Esophagus mucosa (tissue), 1 donor: ENCODE measurements at places on chromosomes 3 and 15. TPM values are rescaled to one million over a fixed set of nuclear protein-coding genes. Genes with fewer than 3 reads are reported as not detected.

Gene ZNF280D
- total RNA-seq = 14.6 TPM

Gene CNTN3
- 0.04 TPM for total RNA-seq

Gene OXTR
- total RNA-seq = 0.16 TPM

Gene CPNE9
- total RNA-seq = not detected

Gene ROBO1
- total RNA-seq = 52.4 TPM

Gene PDZRN3
- total RNA-seq = 18.2 TPM

Gene MST1
- 7.6 TPM for total RNA-seq

Gene LMCD1
- 13.0 TPM for total RNA-seq

Gene TCF12
- total RNA-seq = 47.9 TPM

Gene CCDC80
- 13.2 TPM for total RNA-seq

Gene CPN2
- not detected for total RNA-seq

Gene SAMD7
- not detected for total RNA-seq

Gene RLBP1
- not detected for total RNA-seq

Gene SNTN
- total RNA-seq = not detected

Gene SCG5
- 0.80 TPM for total RNA-seq

Gene OR4F15
- not detected for total RNA-seq

Gene DAZL
- total RNA-seq = not detected

Gene SNRPA1
- 44.5 TPM for total RNA-seq

Gene GJD2
- not detected for total RNA-seq

Gene PLA2G4D
- 1.5 TPM for total RNA-seq

Gene CPA3
- total RNA-seq = 2.2 TPM

Gene MRPS22
- 51.1 TPM for total RNA-seq

Gene ITPKA
- total RNA-seq = 0.16 TPM

Gene ACP3
- total RNA-seq = 57.5 TPM

Gene IL17RB
- 0.20 TPM for total RNA-seq

Gene CDAN1
- total RNA-seq = 7.3 TPM
